Liver (tissue), 10 donors: ENCODE measurements at places on chromosomes 12 and 14.

DNA sequence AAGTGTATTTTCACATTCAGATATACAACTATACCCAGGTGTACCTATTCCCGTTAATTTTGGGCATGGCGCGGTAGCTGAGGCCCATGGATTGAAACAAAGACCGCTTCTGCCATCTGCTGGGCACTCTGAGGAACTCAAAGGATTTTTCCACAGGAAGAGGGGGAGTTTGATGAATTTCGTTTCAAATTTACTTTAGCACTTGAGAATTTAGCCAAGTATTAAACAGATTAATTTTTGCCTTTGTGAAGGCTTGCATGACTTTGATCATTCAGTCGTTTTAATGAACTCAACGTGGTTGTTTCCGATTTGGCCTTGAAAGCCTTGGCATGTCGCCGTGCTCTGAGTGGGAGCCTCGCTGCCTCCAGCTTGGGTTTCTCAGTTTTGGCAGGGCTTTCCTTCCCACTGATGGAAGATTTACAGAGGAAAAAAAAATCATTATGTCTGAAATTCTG lies 153.2 kb upstream of the DDHD1 start:
- DNase-seq = no peak

- DNase-seq = no peak
Observed at GRCh38 chr12:11693601-11694000, 44.1 kb downstream of the ETV6 start.

GRCh38 chr12:120713861-120714482 lies 3.7 kb downstream of the UNC119B start:
- peak; percentile 75 for DNase-seq

DNA sequence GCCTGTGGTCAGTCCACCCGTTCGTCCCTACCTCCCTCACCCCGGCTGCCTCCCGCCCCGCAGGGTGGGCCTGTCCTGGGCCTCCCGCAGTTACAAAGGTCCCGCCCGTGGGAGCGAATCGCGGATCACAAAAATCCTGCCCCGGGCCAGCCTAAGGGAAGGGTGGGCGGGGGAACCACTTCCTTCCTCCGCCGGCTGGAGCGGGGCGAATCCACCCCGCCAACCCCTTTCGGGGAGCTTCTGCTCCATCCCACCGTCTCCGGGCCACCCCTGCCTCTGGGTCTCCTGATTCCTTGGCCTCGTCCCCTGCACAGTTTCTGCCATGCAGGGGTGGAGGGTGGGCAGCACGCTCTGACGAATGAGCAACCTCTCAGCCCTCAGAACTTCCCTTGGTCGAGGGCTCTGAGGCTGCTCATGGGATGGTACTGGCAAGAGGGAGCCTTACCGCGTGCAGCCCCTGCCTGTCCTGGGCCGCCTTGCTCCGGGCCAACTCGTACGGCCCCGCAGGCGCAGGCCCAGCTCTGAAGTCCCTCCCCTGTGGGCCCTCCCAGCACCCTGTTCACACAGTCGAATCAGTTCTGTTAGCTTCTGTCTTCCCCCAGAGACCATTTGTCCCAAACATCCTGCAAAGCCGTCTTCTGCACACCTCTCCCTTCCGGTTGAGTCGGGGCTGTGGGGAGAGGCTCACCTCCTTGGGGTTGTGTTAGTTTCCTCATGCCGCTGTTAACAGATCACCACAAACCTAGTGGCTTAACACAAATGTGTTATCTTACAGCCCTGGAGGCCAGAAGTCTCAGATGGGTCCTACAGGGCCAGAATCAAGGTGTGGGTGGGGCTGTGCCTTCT lies 589 bp upstream of the HVCN1 start:
- no peak for DNase-seq

GRCh38 chr12:115456946-115457689 lies 773.1 kb upstream of the TBX3 start:
- no peak for DNase-seq

GRCh38 chr12:100656141-100656540 lies 82.7 kb downstream of the GAS2L3 start:
- DNase-seq = no peak

- DNase-seq = no peak
Observed at GRCh38 chr12:31859232-31859977, 99.8 kb upstream of the RESF1 start.

GRCh38 chr12:62136496-62136895 lies 123.7 kb upstream of the USP15 start:
- DNase-seq = no peak

- DNase-seq = no peak
Observed at GRCh38 chr12:124564971-124565491, 2.4 kb downstream of the NCOR2 start.

- DNase-seq = no peak
Observed at GRCh38 chr12:2154050-2154449, 101.3 kb downstream of the CACNA1C start.

GRCh38 chr14:65920996-65921395 lies 508.5 kb downstream of the FUT8 start:
- DNase-seq = no peak

- no peak for DNase-seq
Observed at GRCh38 chr12:68163560-68164081, 4.1 kb upstream of the IFNG start.

DNA sequence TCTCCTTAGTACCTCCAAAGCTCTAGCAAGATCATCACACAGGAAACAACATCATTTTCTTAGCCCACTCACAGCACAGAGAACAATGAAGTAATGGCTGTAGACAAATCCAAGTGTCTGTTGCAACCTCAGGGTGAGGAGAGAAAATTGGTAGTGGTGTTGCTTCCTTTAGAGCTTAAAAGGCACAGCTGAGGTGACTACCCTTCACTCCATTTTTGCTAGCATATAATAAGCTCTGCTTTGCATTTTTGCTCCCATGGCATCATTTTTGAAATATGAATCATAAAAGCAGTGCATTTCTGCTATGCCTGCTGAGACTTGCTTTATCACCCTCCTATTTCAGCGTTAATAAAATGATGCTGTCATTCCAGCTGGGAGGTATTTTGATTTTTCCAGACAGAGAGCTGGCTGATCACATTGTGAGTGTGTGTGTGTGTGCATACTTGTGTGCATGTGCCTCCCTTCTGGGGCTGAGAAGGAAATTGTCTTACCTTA lies 18.5 kb upstream of the PCNX1 start:
- DNase-seq = no peak

DNA sequence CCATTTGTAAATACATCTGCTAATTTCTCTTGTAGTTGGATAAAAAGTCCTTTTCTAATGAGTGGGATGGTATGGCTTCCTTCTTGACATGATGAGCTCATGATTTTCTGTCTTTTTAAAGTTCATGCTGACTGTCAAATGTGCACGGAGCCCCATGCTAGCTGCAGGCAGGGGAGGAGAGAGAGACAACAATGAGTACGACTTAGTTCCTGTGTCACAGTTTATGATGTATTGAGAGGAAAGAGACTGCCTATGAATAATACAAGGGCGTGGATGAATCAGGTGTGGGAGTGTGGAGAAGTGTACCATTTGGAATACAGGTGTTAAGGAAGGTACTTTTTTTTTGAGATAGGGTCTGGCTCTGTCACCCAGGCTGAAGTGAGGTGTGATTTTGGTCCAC lies 10.7 kb upstream of the TBC1D30 start:
- DNase-seq = no peak

DNA sequence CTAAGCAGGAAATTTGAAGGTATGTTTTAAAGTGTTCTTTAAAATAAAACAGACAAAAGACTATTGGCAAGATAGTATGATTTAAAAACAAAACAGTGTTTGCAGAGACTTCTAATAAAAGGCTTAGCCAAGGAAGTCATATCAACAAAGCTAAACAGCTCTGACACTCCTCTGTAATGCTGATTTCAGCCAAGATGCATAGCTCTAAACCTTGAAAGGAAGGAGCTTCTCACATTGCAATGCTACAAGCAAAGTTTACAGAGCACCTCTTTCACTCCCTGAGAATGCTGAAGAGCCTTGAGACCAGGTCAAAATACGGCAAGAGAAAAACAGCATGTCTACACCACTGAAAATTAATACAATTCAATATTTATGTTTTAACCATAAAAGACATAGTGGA lies 51.8 kb downstream of the PARP11 start:
- no peak for DNase-seq

GRCh38 chr14:91358025-91358319 lies 59.6 kb downstream of the CCDC88C start:
- no peak for DNase-seq

GRCh38 chr14:102344084-102344483 lies 18.6 kb downstream of the CINP start:
- no peak for DNase-seq

- DNase-seq = no peak
Observed at GRCh38 chr14:34044666-34045306, 93.9 kb upstream of the EGLN3 start.

- DNase-seq = no peak
Observed at GRCh38 chr14:75441728-75442127, 13.9 kb downstream of the JDP2 start.

GRCh38 chr14:23066368-23066767 lies 9.0 kb upstream of the CDH24 start:
- no peak for DNase-seq

DNA sequence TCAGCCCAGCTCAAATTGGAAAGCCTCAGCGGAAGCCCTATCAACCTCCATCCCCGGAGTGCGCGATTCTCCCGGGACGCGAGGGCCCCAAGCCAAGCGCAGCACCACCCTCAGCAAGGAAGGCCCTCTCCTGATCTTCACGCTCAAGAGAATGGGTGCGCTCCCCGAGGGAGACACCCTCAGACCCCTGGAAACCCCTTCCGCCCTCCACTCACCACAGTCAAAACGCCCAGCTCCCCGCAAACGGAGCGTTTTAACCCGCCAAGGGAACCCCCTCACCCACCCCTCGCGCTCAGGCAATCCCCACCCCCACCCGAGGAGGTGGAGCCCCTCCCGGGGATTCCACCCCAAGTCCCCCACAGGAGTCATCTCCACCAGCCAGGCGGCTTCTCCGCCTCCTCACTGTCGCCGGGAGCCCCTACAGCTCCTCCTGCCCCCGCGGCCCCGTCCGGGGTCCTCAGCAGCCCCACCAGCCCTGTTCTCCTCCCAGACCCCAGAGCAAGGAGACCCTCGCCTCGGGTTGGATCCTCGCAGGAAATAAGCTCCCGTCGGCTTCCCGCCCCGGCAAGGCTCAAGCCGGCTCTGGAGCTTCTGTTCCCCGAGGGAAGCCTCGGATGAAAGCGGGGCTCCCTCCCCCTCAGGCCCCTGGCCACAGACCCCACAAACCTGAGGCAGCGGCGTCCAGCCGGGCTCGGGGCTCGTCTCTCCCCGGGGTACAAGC lies 507 bp downstream of the BAZ2A start:
- DNase-seq = peak; percentile 39

- no peak for DNase-seq
Observed at GRCh38 chr12:132754160-132754932, 7.3 kb downstream of the ANKLE2 start.

DNA sequence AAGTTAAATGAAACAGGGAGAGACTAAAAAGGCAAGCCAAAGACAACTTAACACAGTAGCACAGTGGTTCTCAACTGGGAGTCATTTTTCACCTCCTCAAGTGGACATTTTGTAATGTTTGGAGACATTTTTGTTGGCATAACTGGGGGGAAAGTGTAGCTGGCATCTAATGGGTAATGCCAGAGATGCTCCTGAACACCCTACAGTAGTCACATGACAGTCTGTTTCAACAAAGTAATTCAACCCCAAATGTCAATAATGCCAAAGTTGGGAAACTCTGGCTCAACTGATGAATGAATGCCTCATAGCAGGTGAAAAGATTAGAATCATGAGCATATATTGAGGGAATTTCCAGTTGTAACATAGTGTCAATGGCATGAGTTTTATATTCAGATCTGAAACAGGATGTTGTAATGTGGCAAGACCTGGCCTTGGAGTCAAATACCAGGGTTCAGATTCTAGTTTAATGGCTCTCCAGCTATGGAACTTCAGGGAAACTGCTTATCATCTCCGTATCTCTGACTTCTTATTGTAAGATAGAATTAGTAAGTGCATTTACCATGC lies 2.4 kb upstream of the OR4K5 start:
- DNase-seq = no peak

DNA sequence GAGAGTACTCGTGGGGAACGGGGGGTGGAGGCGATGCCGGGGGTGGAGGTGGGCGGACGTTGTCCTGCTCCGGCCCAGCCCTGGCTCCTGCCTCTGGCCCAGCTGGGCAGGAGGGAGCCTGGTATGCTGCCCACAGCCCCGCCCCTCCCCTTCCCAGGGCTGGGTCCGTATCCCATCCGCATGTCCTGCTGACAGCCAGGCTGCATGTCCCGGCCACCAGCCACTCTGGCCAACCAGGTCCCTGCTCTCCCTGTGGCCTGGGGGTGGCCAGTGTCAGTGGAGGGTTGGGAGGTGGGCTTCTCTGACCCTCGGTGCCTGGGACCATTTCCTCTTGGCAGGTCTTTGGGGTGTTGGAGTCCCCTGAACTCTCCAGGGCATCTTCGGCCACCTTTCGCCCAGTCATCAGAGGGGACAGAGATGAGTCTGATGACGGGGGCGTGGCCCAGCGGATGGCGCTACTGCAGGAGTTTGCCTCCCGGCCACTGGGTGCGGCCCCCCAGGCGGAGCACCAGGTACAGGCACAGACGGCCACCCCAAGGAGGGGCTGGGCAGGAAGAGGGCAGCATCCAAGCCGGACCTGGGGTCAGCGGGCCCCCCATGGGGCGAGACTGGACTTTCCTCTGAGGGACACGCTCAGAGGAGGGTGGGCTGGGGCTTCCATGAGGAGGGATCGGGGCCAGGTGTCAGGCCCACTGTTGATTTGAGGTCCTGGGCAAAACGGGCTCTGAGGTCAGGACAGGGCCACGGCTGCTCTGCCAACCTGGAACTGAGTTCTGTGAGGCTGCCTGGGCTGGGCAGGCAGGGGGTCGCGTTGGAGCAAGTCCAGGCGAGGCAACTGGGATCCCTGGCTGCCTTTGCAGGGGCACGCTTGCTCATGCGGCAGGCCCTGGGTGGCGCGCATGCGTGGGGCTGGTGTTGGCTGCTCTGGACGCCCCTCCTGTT lies 20.2 kb downstream of the CEP170B start:
- DNase-seq = no peak

DNA sequence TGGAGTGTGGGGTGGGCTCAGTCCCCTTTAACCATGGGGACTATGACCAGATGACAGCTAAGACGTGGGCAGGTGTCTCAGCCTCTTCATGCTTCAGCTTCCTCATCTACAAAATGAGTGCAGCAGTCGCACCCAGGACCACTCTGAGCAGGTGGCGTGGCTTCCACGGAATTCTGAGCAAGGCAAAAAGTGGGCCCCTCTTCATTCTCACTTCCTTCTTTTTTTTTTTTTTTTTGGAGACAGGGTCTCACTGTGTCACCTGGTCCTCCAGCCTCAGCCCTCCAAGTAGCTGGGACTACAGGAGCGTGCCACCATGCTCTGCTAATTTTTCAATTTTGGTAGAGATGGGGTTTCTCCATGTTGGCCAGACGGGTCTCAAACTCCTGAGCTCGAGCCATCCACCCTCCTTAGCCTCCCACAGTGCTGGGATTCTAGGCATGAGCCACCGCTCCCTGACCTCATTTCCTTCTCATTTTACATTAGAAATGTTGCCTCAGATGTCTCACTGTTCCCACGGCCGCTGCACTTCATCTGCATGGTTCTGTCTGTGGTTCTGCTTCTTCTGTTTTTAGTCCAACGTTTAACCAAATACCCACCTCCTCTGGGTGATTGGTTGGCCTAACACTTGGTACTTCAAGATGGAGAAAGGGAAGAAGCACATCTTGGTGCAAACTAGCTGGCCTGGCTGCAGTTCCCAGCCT lies 41.3 kb upstream of the BCL7A start:
- DNase-seq = no peak
